ENCODE measurements at places on chromosomes 12 and 14.

GRCh38 chr12:22357531-22357930, 23.0 kb upstream of the ST8SIA1 start:
- no peak for DNase-seq

GRCh38 chr14:37606678-37607077, 11.2 kb downstream of the TTC6 start:
- no peak for DNase-seq

DNA sequence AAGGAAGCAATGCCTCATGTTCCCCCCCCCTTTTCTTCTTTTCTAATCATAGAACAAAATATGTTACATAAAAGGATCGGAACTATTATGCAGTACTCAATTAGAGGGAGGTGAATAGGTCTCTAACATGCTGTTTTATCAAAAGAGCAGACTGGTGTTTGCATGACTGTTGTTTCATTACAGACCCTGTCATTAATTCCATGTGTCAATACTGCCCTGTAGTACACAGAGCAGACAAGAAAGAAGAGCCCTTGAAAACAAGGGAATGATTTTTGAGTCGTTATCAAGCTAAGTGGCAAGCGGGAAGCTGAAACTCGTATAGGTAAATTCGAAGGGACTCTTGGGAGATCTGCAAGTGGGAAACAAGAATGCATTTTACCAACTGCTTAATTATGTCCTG, 76.9 kb upstream of the TMEM263 start:
- DNase-seq = no peak

- no peak for DNase-seq
Measured at GRCh38 chr12:96321941-96322340, 78.3 kb downstream of the CDK17 start.

DNA sequence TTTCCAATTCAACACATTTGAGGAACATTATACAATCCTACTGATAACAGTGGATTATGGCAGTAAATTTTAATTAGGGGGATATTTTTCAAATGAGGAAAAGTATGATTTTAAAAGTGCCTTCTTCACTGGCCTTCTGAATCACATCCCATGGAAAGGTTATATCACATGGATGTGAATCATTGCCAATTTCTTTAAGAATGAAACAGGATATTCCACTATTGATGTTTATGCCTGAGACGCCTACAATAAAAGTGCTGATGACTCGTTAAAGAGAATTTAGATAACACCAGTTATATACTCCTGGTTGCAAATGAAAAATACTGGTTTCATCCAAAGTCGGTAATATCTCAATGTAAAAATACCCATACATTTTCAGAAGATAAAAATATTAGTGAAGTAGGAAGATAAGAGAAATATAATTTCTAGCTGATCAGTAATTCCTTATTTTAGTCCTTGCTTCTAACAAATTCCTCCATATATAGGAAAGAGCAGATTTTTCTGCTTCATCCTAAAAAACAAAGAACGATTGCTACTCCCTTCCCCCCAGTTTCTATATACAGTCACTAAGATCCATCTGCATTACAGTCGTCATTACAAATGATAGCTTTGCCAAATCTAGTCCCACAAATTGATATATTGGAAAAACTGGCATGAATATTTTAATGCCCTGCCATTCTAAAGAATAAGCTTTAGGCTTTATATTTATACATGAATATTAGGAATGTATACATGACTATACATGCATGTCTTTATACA, 139.5 kb upstream of the SOX5 start:
- no peak for DNase-seq

DNA sequence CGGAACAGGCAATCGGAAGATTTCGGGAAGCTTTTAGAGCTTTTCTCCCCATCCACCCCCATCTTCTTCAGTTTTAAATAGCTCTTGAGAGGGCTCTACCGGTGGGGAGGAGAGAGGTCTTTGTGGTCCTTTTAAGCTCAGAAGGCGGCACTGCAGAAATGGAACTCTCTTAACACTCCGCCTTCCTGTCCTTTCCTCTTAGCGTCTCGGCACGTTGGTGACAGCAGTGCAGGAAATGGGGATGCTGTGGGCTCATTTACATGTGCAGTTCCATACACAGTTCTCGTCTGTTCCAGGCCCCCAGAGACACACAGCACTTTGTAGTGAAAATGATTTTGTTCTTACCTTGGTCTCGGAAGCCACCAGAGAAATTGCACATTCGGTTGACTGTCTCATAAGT, 50.4 kb upstream of the RIN3 start:
- DNase-seq = no peak

- DNase-seq = peak; percentile 73
Measured at GRCh38 chr14:77212943-77213678, 31.5 kb downstream of the TMEM63C start.

DNA sequence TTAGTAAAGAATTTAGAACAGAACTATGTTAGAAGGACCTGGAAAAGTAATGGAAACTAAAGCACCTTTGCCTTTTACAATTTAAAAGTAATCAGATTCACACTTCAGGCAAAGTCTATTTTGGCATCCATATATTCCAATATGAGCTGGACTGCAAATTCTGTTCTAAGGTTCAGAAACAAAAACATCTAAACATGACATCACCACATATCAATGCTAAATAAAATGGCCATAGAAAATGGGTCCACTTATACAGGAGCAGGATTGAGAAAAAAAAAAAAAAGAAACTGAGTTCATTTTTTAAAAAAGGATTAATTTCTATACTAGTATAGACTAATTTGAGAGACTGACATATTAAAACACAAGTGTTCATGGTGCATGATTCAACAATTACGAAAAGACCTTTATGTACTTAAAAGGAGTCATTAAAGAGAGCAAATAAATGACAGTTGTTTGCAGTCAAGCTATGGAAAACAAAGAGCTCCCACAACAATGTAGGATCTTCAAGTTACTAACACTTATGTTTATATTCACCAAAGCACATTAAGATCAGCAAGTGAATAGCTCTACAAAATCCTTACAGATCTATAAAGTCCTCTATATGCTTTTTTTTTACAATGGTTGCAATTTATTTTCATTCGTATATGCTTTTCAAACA, 45.7 kb downstream of the DICER1 start:
- DNase-seq = no peak

GRCh38 chr12:117023998-117024960, 74.9 kb downstream of the TESC start:
- DNase-seq = no peak

GRCh38 chr12:114167431-114167830, 201.3 kb upstream of the RBM19 start:
- DNase-seq = no peak

Data from ELF-1 (cell line).